ENCODE measurements at places on chromosomes 13 and 19. TPM values are rescaled to one million over a fixed set of nuclear protein-coding genes. Genes with fewer than 3 reads are reported as not detected.

DNA sequence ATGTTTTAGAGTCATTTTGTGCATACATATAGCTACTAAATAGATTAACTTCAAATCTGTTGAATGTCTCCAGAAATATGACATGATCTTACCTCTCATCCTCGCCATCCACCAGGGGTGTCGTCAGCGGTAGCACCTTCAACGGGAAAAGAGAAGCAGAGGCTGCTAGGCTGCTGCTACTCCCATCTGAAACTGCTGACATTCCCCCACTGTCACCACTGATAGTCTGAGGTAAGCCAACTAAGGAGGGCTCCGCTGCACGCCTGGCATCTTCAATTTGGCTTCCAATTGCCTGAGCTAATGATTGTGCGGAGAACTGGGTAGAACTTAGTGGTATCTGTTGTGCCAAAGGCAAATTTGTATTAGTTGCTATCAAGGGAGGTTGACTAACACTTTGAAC, 3.1 kb downstream of the TSC22D1 start:
- DNase-seq, result no peak
- peaks cover 29% of the 10 kb centered on the region for H3K4me1 ChIP-seq
- H3K27me3 ChIP-seq, result no peaks in the 10 kb centered on the region
- peaks cover 11% of the 10 kb centered on the region for H3K36me3 ChIP-seq

ZNF69 gene
- 1.2 TPM for total RNA-seq

- peaks cover 11% of the 10 kb centered on the region for H3K36me3 ChIP-seq
- no peak for DNase-seq
- H3K4me3 ChIP-seq, result no peak overlapping the region
- H3K4me1 ChIP-seq, result peaks cover 31% of the 10 kb centered on the region
Measured at GRCh38 chr19:6242677-6243076, 37.1 kb downstream of the MLLT1 start.

NLRP4 gene
- not detected for total RNA-seq

GRCh38 chr13:42393573-42394360, 121.8 kb downstream of the AKAP11 start:
- H3K36me3 ChIP-seq, result peaks cover 13% of the 10 kb centered on the region
- H3K4me3 ChIP-seq, result peak overlapping the region; percentile 60
- H3K4me1 ChIP-seq, result peaks cover 79% of the 10 kb centered on the region
- H3K27ac ChIP-seq, result peak overlapping the region; percentile 94

- peak; percentile 69 for DNase-seq
- H3K27ac ChIP-seq, result peak overlapping the region; percentile 72
- no peaks in the 10 kb centered on the region for H3K27me3 ChIP-seq
- peaks cover 24% of the 10 kb centered on the region for H3K4me1 ChIP-seq
- peaks cover 10% of the 10 kb centered on the region for H3K36me3 ChIP-seq
- peak overlapping the region; percentile 67 for H3K4me3 ChIP-seq
Measured at GRCh38 chr19:47609906-47610894, 1.3 kb downstream of the BICRA start.

METTL21C gene
- not detected for total RNA-seq

GPR183 gene
- 19.5 TPM for total RNA-seq

GRCh38 chr19:58355908-58356765, 2.8 kb upstream of the A1BG start:
- H3K27me3 ChIP-seq, result no peaks in the 10 kb centered on the region
- peak; percentile 71 for DNase-seq
- H3K36me3 ChIP-seq, result peaks cover 4% of the 10 kb centered on the region

DNA sequence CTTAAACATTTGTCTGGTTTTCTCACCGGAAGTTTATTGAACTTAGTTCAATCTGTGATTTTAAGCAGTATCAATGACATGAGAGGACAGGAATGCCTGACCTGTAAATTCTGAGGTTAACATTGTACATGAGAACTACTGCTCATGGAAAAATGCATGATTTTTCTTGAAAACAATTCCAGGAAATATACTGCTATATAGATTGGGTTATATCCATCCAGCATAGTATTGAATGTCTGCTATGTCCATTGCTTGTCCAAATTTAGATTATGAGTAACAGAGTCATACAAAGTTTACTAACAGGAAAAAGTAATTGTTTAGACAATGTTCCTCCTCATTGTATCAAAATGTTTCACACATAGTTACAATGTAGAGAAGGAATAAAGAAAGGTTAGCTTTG, 606.8 kb downstream of the DACH1 start:
- H3K4me3 ChIP-seq, result no peak overlapping the region
- H3K27me3 ChIP-seq, result no peaks in the 10 kb centered on the region
- no peaks in the 10 kb centered on the region for H3K4me1 ChIP-seq

MEIOSIN gene
- not detected for total RNA-seq

ZNF677 gene
- total RNA-seq, result 4.5 TPM

- no peak overlapping the region for H3K4me3 ChIP-seq
- no peaks in the 10 kb centered on the region for H3K36me3 ChIP-seq
- no peak overlapping the region for H3K27ac ChIP-seq
Measured at GRCh38 chr13:67013709-67014108, 216.4 kb downstream of the PCDH9 start.

DNA sequence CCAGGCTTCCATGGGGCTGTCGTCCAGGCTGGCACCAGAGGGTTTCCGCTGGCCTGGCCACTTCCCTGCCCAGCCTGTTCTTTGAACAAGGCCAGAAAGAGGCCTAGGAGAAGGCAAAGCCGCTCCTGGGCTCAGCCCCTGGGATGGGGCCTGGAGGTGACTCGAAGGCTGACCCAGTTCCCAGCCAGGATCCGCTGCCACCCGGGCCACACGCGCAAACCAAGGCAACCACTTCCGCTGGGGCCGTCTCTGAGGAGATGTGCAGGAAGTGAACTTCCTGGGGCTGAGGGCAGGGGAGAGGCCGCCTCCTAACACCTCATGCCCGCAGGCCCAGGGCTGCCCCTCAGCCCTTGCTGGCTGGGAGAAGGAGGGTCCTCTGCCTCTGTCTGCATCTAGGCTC, 15.2 kb downstream of the PLEKHF1 start:
- H3K27ac ChIP-seq, result peak overlapping the region; percentile 85
- H3K27me3 ChIP-seq, result no peaks in the 10 kb centered on the region
- H3K4me1 ChIP-seq, result peaks cover 73% of the 10 kb centered on the region
- peak; percentile 95 for DNase-seq
- peaks cover 18% of the 10 kb centered on the region for H3K36me3 ChIP-seq
- H3K4me3 ChIP-seq, result peak overlapping the region; percentile 43

MAST3 gene
- total RNA-seq, result 25.7 TPM

- no peak for DNase-seq
- no peaks in the 10 kb centered on the region for H3K4me1 ChIP-seq
- H3K36me3 ChIP-seq, result peaks cover 12% of the 10 kb centered on the region
- H3K27me3 ChIP-seq, result no peaks in the 10 kb centered on the region
- no peak overlapping the region for H3K27ac ChIP-seq
Measured at GRCh38 chr13:95749545-95749944, 72.6 kb downstream of the DNAJC3 start.

ABCA7 gene
- 62.7 TPM for total RNA-seq

- H3K4me3 ChIP-seq, result peak overlapping the region; percentile 95
- peaks cover 51% of the 10 kb centered on the region for H3K36me3 ChIP-seq
- H3K27me3 ChIP-seq, result no peaks in the 10 kb centered on the region
- peak overlapping the region; percentile 95 for H3K27ac ChIP-seq
- H3K4me1 ChIP-seq, result peaks cover 15% of the 10 kb centered on the region
- peak; percentile 50 for DNase-seq
Measured at GRCh38 chr19:36528921-36529518, 949 bp upstream of the ZNF260 start.

DNA sequence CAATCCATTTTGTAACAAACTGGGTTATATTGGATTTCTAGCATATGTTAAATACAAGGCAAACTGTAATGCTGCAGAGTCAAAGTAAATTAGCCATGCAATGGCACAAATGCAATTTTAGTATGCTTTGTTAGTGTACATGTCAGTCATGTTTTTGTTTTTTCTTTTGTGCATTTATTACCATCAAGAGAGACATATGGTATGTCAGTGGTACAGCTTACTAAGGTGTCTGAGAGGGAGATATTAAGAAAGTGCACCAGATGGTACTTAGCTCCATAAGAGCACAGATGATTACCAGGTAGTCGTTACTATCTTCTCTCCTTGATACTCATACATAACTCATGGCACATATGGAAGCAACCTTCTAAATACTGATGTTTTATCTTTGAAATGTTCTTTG, 550.3 kb downstream of the GPC5 start:
- H3K27ac ChIP-seq, result no peak overlapping the region
- no peaks in the 10 kb centered on the region for H3K27me3 ChIP-seq
- H3K36me3 ChIP-seq, result no peaks in the 10 kb centered on the region
- H3K4me3 ChIP-seq, result no peak overlapping the region
- DNase-seq, result no peak

DNA sequence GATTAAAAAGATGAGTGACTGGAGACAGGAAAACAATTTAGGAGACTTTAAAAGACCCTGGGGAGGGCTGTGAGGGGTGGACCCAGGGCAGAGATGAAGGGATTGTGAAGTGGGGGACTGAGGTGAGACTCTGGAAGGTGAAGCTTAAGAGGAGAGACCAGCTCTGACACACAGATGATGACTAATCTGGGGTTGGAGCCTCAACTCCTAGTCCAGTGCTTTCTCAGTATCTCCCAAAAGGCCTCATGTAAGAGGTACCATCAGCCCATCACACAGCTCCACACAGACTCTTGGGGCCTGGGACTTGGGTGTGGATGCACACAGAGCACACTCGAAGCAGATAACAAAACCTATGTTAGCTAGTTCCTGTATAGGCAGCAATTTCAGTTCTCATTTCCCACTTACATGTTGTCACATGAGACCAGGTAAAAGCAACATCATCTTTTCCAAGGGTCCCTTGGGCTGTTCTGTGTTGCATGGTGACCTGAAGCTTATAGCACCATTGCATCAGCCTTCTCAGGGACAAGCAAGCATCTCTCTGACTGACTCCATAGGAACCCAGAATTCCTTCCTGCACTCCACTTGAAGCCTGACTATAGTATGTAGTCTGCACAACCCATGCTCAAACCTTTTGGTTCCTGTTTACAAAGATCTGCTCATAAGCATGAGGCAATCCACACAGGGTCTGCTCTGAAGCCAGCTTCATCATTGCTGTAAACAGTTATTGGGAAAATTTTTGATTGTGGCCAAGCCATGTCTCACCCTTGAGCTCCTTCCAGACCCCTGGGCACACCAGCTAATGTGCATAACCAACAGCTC, 88.6 kb upstream of the MYCBP2 start:
- H3K27me3 ChIP-seq, result no peaks in the 10 kb centered on the region
- DNase-seq, result no peak
- H3K4me1 ChIP-seq, result no peaks in the 10 kb centered on the region
- H3K36me3 ChIP-seq, result no peaks in the 10 kb centered on the region
- no peak overlapping the region for H3K4me3 ChIP-seq

DNA sequence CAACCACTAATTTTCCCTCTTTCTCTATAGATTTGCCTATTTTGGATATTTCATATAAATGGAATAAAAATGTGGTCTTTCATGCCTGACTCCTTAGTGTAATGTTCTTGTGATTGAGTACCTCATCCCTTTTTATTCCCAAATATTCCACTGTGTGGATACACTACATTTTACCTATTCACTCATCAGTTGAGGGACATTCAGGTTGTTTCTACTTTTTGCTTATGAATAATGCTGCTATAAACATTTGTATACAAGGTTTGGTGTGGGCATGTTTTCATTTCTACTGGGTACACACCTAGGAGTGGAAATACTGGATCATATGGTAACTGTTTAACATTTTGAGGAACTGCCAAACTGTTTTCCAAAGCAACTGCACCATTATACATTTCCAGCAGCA, 5.1 kb upstream of the WBP4 start:
- peaks cover 53% of the 10 kb centered on the region for H3K4me1 ChIP-seq
- no peak overlapping the region for H3K27ac ChIP-seq
- no peak for DNase-seq
- H3K27me3 ChIP-seq, result peaks cover 1% of the 10 kb centered on the region
- H3K4me3 ChIP-seq, result no peak overlapping the region
- H3K36me3 ChIP-seq, result peaks cover 4% of the 10 kb centered on the region

GRCh38 chr19:34241513-34242337, 12.6 kb upstream of the GARRE1 start:
- H3K4me3 ChIP-seq, result no peak overlapping the region
- H3K36me3 ChIP-seq, result no peaks in the 10 kb centered on the region
- no peak for DNase-seq
- no peak overlapping the region for H3K27ac ChIP-seq
- peaks cover 2% of the 10 kb centered on the region for H3K4me1 ChIP-seq

DNA sequence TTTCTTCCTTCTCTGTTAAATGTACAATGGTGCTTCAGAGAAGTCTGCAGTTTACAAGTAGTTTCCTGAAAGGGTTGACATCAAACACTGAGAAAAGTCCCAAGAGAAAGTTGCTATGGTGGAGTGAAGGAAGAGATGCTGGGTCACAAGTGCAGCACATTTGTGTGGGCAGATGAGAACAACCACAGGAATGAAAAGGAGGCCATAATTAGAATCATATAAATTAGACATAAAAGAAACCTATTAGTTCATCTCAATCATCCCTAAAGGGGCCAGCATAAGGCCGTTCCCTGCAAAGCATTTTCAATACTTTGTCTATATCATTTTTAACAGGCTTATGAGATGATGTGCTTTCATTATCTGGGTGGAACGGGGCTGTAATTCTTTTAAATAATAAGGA, 359.2 kb downstream of the IRS2 start:
- H3K27me3 ChIP-seq, result peaks cover 2% of the 10 kb centered on the region
- H3K4me3 ChIP-seq, result no peak overlapping the region
- peaks cover 8% of the 10 kb centered on the region for H3K4me1 ChIP-seq
- H3K36me3 ChIP-seq, result no peaks in the 10 kb centered on the region

SULT2B1 gene
- not detected for total RNA-seq

DNA sequence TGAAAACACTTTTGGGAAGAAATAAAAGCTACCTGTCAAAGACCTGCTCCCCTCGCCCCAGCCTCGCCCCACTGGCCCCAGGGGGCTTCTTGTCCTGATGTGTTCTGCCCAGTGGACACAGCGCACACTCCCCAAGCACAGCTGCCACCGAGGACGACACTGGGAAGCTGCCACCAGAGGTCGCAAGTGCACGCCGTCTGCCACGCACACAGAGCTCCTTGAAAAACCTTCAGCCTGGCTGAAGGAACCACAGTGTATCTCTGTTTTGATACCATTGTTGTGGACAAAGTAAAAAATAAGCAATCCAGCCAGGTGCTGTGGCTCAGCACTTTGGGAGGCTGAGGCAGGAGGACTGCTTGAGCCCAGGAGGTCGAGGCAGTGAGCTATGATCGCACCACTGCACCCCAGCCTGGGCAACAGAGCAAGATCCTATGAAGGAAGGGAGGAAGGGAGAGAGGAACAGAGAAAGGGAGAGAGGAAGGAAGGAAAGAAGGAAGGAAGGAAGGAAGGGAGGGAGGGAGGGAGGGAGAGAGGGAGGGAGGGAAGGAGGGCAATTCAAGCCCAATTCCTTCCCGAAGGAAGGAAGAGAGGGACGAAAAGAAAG, 57.3 kb downstream of the CEBPG start:
- peaks cover 3% of the 10 kb centered on the region for H3K27me3 ChIP-seq
- no peaks in the 10 kb centered on the region for H3K36me3 ChIP-seq
- DNase-seq, result peak; percentile 69
- H3K27ac ChIP-seq, result no peak overlapping the region

ETV2 gene
- 1.9 TPM for total RNA-seq
